ENCODE measurements at places on chromosomes 1 and 21.
A peak's percentile ranks its signal among the peaks of the same experiment; 100 is the strongest.

DNA sequence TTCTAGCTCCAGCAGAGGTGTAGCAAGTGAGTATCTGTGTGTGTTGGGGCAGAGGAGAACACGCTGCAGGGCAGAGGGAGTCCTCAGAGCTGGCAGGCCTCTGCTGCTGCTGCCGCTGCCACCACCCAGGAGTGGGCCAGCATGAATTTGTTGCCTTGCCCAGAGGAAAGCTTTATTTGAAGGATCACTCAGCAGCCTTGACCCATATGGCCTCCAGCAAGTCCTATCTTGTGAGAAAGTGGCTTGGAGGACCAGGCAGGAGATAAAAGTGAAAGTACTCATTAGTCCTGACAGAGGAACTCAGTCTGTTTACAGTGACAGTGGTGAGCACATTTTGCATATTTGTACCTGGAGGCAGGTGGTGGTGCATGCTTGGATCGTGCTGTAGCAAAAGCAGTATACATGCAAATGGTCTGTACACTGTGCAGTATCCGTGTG, 3.1 kb downstream of the TRAF5 start:
- DNase-seq: peak; percentile 17

- DNase-seq: no peak
Observed at GRCh38 chr1:3465091-3465934, 10.8 kb downstream of the ARHGEF16 start.

DNA sequence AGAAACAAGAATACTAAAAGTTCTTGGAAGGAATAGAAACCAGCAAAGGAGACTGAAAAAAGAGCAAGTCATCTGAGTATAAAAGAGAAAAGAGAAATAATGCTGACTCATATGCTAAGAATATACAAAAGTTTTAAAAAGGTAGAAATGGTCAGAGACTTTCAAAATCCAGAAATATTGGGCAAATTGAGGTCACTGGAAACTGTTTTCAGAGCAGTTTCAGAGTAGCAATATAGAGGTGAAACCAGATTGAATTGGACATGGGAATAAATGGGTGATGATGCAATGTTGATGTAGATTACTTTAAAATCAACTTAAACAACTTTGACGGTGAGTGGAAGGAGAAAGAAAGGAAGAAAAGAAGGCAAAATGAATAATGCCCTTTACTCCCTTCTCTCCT, 1.8 kb upstream of the RPS6KC1 start:
- DNase-seq: no peak

DNA sequence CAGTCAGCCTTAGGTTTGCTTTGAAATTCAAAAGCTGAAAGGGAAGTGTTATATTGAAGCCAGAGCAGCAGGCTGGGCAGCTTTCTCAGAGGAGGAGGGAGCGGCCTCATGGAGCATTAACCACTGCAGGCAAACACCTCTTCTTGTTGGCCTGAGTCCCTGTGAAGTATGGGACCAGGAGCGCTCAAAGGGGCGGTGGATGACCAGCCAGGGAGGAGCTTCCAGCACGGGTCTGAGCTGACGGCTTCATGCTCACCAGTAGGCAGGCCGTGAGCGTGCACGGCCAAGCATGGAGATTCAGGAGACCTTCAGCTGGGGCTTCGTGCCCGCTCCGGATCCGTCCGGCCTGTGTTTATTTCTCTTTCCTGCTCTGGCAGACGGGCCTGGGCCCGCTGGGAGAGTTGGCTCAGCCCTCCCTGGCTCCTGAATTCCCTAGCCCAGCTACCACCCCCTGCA, 245.2 kb downstream of the TRABD2B start:
- no peak for DNase-seq

DNA sequence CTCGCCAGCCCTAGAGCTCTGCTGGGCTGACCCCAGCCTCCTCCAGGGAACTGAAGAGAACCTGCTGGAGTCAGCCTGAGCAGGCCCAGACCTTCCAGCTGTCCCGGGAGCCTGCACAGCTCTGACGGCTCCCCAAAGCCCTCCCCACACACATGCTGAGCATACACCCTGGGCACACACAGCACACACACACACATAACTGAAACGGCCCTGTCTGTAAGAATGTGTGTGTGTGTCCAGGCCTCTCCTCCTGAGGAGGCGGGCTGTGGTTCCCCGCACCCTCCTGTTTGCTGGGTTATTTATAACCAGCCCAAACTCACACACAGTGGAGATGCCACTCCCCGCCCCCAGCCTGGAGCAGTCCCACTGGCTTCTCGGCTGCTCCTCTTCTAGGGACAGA, 20.2 kb downstream of the SDC3 start:
- DNase-seq: no peak

- DNase-seq: no peak
Observed at GRCh38 chr1:183590244-183591191, at the start of gene NCF2. Gene NCF2, minus strand, starts transcription at chr1:183590459. Its CDS starts 130 bp downstream, at chr1:183590329.

GRCh38 chr1:68975212-68975933, 478.5 kb upstream of the DEPDC1 start:
- no peak for DNase-seq

- no peak for DNase-seq
Observed at GRCh38 chr1:209642816-209643215, 9.4 kb downstream of the LAMB3 start.

DNA sequence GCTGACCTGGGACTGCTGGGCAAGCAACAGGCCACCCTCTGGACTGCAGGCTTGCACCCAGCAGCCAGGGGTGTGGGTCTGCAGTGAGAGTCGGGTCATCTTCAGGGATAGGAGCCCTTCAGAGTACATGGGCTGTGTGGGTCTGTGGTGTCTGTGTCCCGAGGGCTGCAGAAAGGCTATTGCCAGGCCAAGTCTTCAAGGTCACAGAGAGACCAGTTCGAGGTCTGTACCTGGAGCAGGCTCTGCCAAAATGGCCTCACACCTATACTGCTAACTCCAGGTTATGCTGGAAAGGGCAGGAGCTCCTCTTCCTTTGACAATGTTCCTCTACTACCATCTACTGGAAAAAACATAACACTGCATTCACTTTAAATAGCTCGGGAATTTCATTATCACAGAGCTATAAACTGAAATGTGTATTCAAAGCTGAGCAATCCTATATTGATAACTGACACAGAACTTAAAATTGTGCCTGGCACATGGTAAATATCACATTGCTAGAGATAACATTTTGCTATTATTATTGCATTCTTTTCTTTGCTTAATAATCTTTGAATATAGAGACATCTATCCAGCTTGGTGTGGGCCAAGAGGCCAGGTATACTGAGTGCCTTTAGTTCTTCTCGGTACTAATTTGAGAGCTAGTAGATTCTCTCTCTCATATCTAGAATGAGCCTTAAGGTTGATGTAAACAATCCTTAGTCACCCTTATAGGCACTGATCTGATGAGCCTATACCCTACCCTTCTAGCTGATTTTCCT, 6.9 kb upstream of the DNAH14 start:
- peak; percentile 4 for DNase-seq

DNA sequence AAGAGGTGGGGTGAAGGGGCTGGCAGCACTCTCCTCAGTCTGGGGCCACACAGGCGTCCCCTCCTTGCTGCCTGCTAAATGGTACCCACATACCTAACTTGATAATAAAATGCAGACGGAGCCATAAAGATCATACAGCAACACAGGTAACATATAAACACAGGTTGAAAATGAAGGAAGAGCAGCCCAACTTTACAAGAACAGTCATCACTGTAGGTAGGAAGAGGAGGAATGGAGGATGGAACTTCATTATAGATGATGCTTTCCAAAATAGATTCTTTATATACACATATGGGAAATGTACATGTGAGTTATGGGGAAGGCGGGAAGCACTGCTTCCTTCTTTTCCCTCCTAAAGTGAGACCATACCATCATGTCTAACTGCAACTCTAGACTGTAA, 13.4 kb downstream of the C2CD2 start:
- DNase-seq: no peak

- DNase-seq: no peak
Observed at GRCh38 chr1:17805869-17806684, 50.9 kb downstream of the ACTL8 start.

DNA sequence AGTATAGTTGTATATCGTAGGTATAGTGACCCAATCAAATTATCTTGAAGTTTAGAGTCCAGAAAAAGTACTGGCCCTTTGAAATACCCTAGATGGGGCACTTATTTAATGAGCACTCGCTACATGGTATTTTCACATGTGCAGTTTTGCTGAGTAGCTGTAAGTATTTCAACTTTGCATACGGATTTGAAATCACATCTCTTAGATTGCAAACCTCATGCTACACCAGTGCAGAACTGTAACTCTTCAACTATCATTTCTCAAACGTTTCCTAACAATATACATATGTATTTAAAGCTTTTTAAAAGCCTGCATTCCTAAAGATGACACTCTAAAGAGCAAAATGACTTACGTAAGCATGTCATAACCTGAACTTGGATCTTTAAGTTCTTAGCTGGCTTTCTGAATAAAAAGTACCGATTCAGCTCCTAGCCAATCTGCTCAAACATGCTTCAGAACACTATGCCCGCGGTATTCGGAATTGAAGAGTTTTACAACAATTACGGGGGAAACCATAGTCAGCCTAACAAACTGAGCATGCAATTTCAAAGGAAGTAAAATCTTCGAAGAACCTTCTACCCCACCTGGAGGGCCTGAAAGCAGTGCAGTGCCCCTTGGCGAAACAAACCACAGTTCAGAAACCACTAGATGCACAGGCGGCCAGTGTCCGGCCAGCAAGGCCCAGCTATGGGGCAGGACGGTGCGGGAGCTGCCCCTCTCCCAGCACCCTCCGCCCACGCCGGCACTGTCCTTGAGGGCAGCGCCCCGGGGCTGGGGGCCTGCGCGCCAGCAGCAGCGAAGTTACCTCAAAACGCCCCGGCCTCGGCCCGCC, 863 bp downstream of the FH start:
- DNase-seq: peak; percentile 61
